ENCODE measurements at places on chromosomes 3 and 15.

GRCh38 chr3:10259798-10260197 is 11.5 kb downstream of the TATDN2 start:
- DNase-seq = no peak

DNA sequence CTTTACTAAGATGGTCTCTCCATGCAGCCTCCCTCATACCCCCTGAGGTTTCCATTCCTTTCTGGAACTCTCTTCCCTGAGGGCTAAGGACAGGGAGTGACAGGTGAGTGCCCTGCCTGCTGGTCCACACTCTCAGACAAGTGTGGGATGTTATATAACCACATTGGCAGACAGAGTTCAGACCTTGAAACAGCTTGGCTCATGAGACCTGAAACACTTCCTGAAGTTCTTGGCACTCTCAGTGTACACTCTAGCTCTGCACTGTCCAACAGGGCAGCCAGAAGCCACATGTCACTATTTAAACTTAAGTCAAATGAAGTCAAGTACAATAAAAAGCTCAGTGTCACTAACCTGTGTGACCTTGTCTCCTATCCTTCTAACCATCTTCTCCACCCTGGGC is 188.5 kb downstream of the ZNF621 start:
- DNase-seq = no peak

- no peak for DNase-seq
These were observed 163.9 kb downstream of the SMAD6 start for GRCh38 chr15:66865622-66866611.

- DNase-seq = no peak
These were observed 80.0 kb upstream of the SKOR1 start for GRCh38 chr15:67745073-67746006.

DNA sequence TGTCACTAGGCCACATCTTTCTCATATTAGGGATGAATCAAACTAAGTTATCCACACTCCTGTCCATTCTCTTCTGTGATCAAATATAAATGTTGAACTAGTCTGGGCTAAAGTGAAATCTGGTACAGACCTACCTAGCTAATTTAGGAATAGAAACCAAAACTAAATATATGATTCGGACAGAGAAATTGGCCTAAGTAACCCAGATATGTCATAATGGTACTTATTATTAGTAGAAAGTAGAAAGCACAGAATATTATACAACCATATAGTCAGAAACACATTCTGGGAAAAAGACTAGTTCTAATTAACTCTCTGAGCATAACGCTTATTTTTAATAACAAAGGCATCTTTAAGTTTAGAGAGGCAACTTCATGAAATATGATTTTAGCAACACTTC is 389.0 kb downstream of the LSAMP start:
- DNase-seq = no peak

- no peak for DNase-seq
These were observed 126.0 kb upstream of the ANKRD28 start for GRCh38 chr3:15923640-15924405.

DNA sequence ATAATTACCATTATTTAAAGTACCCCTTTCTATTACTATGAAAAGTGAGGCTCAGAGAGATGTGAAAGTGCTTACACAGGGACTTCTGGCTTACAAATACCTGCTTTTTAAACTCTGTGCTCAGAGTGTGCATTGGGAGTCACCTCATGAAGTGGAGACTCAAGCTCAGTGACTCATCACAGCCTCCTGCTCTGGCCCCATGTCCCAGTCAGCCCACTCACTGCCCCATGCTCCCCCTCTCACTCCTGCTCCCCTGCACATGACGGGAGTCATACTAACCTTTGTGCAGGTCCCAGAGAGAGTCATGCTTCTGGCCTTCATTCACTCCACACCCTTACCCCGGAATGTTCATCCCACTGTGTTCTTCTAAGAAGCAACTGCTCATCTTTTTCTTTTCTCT is 20.2 kb downstream of the CCR1 start:
- no peak for DNase-seq

DNA sequence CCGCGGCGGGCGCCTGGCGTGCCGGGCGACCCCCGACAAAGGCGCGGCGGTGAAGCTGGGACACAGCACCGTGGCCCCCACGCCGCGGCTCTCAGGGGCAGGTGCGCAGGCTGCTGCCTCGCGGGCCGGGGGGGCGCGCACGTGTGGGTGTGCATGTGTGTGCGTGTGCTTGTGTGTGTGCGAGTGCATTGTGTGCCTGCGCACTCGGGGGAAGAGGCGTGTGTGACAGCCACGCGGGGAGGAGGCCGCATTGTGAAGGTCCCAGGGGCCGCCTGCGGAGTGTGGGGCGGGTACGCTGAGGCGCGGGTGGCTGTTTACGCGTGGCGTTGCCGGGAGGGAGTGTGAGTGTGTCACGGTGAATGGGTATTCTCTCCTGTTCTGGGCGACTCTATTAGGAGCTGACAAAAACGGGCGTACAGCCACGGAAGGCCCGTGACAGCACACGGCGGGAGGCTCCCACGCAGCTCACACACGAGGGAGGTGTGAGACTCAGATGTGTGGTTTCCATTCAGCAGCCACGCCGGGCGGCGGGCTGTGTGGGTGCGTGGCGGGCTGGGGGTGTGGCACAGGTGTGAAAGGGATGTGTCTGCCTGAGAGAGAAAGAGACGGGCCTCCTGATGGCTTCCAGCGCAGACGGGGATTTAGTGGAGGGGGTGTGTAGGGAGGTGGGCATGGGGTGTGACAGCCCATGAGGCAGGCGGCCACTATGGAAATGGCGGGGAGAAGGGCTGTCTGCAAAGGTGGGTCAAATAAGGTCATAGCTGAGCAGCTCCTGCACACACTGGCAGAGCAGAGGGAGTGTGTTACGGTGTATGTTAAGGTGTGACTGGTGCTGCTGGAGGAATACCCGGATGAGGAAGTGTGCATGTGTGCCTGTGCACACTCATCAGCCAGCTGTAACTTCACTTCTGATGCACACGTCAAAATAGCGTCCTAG is 750 bp downstream of the PODXL2 start:
- DNase-seq = no peak

GRCh38 chr3:126983276-126983652 is 349 bp downstream of the PLXNA1 start:
- no peak for DNase-seq

GRCh38 chr15:46365572-46365971 is 730.7 kb downstream of the SQOR start:
- no peak for DNase-seq

GRCh38 chr3:125054449-125055329 is 1.1 kb downstream of the HEG1 start:
- no peak for DNase-seq

DNA sequence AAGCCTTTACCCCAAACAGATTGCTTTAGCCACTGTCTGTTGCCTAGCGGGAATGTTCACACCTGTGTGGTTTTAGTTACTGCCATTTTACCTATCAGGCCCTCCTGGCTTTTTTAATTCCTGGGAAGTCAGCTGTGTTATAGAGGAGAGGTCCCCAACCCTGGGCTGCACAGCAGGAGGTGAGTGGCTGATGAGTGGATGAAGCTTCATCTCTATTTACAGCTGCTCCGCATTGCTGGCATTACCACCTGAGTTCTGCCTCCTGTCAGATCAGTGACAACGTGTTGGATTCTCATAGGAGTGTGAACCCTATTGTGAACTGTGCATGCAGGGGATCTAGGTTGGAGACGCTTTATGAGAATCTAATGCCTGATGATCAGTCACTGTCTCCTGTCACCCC is 127.0 kb downstream of the MBNL1 start:
- no peak for DNase-seq

GRCh38 chr3:158272081-158272480 is 162.2 kb downstream of the RSRC1 start:
- no peak for DNase-seq

- DNase-seq = no peak
These were observed 44.2 kb downstream of the ZNF589 start for GRCh38 chr3:48285132-48285531.

- DNase-seq = no peak
These were observed 29.3 kb upstream of the SH3BP5 start for GRCh38 chr3:15361494-15362214.

DNA sequence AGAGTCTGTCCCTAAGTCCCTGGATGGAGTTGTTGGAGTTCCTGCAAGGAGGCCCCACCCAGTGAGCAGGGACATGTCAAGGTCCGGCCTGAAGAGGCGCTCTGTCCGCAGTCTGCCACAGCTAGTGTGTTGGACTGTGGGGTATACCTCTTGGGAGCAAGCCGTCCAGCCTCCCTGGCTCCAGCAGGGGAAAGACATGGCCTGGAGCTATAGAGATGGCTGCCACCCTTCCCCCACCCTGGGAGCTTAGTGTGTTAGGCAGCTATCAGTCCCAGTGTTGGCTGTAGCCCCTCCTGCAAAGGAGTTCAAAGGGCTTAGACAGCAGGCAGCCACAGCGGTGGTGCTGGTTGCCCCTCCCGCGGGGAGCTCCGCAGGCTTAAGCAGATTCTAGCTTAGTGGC is 20.3 kb downstream of the IMPG2 start:
- DNase-seq = no peak

GRCh38 chr3:195401943-195402342 is 40.9 kb downstream of the ACAP2 start:
- no peak for DNase-seq
